ENCODE measurements at places on chromosomes 13 and 19.

DNA sequence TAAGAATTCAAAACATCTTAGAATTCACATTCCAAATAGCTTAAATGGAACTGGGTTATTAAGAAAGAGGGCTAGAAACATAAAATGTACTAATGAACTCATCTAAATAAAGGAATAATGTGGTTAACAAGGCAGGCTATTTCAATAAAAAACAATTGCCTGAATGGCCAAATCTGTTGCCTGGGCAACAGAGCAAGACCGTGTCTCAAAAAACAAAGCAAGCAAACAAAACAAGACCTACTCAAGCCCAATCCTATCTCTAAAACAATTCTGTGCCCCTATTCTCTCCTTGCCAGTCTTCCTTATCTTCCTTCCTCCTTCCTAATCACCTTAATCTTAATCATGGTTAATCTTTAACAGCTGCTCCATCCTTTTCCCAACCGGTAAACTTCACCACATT lies 12.1 kb downstream of the IGFL1 start:
- no peak for DNase-seq

DNA sequence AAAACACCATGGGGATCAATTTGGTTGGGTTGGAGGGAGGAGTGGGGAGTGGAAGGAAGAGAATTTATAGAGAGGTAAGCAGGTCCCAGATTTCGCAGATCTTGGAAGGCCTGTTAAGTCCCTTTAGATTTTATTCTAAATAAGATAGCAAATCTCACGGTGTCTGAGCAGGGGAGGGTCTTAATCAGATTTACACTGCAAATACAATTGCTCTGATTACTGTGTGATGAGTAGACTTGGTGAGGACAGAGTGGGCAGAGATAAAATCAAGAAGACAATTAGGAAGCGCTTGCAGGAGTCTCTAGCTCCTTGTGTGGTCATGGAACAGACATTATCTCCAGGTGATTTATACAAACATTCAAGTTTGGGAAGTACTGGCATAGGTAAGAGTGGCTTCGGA lies 126.0 kb downstream of the GPC6 start:
- DNase-seq: no peak

DNA sequence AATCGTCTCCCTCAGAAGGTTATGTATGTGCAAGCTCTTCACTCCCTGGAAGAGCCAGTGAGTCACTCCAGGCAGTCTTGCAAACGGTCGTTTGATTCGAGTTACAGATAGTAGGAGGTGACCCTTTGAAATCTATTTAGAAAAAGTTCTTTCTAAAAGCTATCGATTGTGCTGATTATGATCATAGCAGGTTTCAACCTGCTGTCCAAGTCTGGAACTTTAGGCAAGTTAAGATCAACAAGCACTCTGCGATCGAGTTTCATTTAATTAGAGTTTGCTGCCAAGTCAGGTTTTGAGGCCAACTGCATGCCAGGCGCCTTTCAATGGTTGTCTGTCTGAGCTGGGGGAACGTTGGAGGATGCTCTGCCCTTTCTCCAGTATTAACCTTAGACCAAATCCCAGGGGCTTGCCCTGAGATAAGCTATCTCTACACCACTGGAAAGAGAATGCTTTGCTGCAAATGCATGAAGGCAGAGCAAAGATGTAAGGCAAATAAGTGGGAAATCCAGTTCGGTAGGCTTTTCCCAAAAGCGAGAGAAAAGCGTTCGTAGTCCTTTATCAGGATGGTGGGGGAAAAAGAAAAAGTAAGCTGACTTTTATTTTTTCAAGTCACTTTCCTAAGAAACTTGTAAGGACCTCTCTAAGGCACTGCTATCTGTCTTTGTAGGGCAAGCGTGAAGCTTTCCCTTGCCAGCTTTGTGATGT lies 287.5 kb downstream of the ATP8A2 start:
- no peak for DNase-seq

DNA sequence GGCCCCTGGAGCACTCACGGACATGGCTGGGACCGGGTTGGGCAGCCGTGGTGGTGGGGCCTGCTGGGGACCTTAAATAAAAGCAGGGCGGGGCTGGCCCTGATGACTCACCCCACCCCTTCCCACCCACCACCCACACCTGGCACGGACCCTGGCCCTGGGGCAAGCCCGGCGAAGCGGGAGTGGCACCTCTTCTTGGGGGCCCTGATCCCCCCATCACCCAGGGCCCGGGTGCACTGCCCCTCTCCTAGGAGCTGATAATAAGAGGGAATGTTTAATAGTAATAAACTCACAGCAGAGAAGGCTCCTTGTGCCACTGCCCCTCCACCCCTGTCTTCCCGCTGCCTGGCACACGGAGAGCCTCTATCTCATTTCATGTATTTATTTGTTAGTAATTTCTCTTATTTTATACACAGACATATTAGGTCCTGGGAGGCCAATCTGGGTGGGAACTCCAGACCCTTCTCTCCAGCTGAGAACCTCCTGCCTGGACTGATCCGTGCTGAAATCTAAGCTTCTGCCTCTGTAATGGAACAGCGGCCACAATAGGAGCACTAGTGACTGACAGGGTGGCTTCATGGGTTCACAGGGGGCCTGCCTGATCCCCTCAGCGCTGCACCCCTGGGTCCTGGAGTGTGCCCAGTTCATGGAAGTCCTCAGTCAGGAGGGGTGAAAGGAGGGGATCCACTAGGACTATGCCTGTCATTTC lies at the start of gene LGALS7:
Gene LGALS7, minus strand, starts transcription at position 49 of the 709 bp plus-strand sequence. Its CDS starts 25 bp downstream, at position 24.
- no peak for DNase-seq

- DNase-seq: no peak
These were observed 154.0 kb downstream of the RGCC start for GRCh38 chr13:41611385-41611784.

- no peak for DNase-seq
These were observed 5.5 kb upstream of the CYP4F3 start for GRCh38 chr19:15635016-15635805.

GRCh38 chr19:53944933-53945332 lies 17.8 kb upstream of the CACNG8 start:
- no peak for DNase-seq

GRCh38 chr13:106184790-106185189 lies 350.7 kb downstream of the EFNB2 start:
- no peak for DNase-seq

GRCh38 chr19:31338069-31338776 lies 11.0 kb downstream of the TSHZ3 start:
- no peak for DNase-seq

- DNase-seq: no peak
These were observed 11.5 kb upstream of the CAPNS1 start for GRCh38 chr19:36128392-36128736.

GRCh38 chr13:51959773-51960172 lies 51.5 kb downstream of the ATP7B start:
- no peak for DNase-seq

DNA sequence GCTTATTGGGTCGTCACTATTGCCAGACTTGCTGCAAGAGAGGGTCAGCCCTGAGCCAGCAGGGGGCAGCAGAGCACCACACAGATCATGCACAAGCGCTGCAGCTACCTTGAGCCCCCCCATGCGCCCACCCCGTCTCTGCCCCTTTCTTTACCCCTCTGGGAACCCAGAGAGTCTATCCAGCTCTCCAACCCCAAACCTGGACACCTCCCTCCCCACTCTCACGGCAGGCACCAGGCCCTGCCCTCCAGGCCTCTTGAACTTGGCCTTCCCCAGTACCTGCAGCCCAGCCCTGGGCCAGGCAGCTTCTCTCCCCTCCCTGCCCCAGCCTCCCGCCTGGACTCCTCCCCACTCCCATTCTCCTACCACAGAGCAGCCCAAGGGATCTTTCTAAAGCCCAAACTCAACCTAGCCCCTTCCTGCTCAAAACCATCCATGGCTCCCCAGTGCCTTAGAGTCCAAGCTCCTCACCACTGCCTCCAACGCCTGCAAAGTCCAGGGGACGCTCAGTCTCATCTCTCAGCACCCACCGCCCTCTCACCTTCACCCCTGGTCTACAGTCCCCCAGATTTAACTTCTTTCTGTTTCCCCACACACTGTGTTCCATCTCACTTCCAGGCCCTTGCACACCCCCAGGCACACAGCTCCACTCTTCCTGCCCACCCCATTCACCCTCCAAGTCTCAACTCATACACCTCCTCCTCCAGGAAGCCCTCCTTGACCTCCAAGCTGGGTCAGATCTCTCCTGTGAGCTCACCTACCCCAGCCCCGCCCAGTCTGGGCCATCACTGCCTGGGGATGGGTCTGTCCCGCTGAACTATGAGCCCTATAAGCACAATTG lies 9.4 kb upstream of the CEACAM16 start:
- DNase-seq: peak; percentile 21

GRCh38 chr13:50085063-50085462 lies 69.8 kb downstream of the KCNRG start:
- DNase-seq: no peak

DNA sequence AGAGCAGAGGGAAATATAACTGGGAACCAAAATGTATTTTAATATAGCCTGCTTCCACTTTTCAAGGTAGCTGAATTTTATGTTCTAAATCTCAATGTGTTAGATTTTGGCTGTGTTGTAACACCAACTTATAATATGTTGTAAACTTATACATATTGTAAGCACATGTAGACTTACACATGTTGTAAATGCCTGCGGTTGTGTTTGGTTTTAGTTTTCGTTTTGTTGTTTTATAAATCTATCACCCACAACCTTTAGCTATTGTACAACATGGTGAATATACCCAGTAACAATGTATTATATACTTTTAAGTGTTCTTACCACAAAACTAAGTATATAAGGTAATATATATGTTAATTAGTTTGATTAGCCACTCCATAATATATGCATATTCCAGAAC lies 15.6 kb downstream of the KCTD4 start:
- no peak for DNase-seq

- no peak for DNase-seq
These were observed 221.8 kb downstream of the ENOX1 start for GRCh38 chr13:43564952-43565351.

- DNase-seq: no peak
These were observed 18.4 kb upstream of the URI1 start for GRCh38 chr19:29923653-29924052.

Measured in RCC 7860 (cell line).